ENCODE measurements at places on chromosomes 4 and X.

GRCh38 chr4:75634281-75634680 is 4.0 kb upstream of the CDKL2 start:
- DNase-seq = no peak

- peak; percentile 90 for DNase-seq
Measured at GRCh38 chrX:48918643-48919340, at the start of gene PIM2. Gene PIM2 (minus strand): TSS chrX:48919024. CDS start chrX:48918834, 190 bp downstream.

GRCh38 chr4:117137145-117137544 is 51.8 kb upstream of the TRAM1L1 start:
- DNase-seq = no peak

GRCh38 chr4:2041239-2042130 is 17.6 kb upstream of the NAT8L start:
- DNase-seq = peak; percentile 80

DNA sequence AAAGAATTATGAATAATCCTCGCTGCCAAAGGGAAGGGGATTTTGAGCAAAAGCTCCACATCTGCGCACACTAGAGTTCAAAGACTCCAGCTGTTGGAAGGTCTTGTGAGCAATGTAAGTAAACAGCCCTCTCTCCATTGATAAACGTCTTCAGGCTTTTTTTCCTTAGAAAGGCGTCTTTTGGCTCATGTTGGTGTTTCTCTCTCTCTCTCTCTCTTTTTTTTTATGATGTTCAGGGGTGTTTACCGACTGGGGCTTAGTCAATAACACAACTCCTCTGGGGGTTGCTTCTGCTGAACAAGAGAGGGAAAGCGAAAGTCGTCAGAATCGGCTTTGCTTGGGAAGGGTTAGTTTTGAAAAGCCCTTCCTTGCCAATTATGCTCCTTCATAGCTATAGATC is 53.2 kb upstream of the C1QTNF7 start:
- DNase-seq = no peak

GRCh38 chr4:7253837-7254236 is 61.5 kb downstream of the SORCS2 start:
- no peak for DNase-seq

GRCh38 chrX:264634-265455 is 16.3 kb upstream of the PLCXD1 start:
- DNase-seq = peak; percentile 19
